ENCODE measurements at places on chromosomes 16 and 17.
A peak's percentile ranks its signal among the peaks of the same experiment; 100 is the strongest.

- no peak for DNase-seq
Observed at GRCh38 chr16:81214745-81215166, 23.7 kb upstream of the BCO1 start.

DNA sequence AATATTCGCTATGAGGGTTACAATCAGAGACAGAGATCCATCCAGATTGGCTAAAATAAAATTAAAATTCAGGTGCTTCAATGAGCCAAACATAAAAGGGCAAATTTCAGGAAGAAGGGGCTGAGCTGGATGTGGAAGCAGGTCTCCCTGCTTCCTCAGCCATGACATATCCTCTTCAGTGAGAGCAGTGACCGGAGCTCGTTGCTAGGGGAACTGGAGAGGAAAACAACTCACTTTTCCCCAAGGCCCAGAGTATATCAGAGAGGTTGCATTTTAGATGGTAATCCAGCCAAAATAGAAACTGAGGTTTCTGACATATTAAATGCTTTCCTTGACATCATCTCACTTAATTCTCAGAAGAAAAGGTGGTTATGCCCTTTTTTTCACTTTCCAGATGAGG is 503.5 kb downstream of the HS3ST4 start:
- no peak for DNase-seq

GRCh38 chr16:27543801-27544200 is 5.9 kb downstream of the GTF3C1 start:
- DNase-seq = no peak

- DNase-seq = no peak
Observed at GRCh38 chr17:76040376-76040775, 13.3 kb upstream of the EVPL start.

DNA sequence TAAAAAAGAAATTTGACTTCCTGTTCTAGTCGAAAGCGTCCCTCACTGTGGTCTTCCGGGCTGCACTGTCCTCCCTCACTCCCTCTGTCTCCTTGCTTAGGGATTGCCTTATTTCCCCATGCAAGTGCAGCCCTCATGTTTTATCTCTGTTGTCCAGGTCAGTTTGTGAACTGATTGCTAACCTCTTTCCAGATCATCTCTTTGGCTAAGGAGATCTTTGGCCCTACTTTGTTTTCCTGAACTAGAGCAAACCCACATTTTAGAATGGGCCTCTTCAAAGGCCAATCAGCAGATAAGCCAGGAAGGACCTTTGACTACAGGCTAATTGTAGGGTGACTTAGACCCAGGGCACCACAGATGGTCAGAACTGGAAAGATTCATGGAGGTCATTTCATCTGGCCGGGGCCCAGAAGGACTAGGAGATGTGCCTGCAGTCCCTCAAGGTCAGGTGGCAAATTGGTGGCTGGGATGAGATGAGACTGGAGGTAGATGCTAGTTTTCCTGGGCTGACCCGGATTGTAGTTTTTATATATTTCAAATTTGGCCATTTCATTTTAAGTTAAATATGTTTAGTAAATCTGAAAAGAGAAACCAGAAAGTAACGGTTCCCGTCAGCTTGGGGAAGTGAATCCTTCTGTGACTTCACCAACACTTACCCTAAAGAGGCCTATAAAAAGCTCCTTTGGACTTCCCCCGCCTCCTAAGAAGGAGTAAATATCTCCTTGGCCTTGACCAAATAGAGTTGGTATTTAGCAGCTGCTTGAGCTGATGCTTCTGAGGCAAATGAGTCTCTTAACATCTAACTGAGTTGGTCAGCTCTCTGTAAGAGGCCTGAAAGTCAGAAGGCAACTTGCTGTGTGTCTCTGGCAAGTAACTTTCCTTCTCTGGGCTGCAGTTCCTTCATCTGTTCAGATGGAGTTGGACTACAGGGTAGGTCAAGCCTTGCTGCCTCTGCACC is 6.2 kb upstream of the SLC25A19 start:
- no peak for DNase-seq

DNA sequence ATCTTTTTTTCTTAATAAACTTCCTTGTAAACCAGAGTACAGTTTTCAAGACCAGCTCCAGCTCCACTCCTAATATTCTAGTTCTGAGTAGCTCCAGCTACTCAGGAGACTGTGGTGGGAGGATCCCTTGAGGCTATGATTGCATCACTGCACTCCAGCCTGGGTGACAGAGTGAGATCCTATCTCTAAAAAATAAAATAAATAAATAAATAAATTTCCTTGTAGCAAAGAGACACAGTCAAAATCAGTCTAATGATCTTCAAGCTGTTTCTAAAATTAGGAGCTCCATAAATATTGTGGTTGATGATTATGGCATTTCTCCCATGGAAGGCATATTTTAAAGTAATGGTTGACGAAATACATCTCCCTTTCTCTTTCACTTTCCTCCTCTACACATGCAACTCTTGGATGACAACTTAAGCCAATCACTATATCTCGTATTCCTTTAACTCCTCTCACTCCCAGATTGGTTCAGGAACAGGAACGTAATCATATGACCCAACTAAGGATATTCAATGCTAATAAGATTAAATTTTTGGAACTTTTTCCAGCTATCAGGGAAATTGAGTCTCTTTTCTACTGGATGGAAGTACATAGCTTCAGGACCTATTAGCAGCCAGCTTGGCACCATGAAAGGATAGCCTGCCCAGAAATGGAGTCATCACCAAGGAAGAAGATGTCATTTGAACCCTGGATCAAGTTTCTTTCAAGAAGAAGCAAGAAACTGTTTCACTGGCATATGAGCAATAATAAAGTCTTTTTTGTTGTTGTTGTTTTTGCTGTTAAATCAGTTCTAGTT is 42.1 kb upstream of the TAOK1 start:
- DNase-seq = no peak

GRCh38 chr17:73936908-73937627 is 266.4 kb upstream of the RPL38 start:
- no peak for DNase-seq

- no peak for DNase-seq
Observed at GRCh38 chr16:23694644-23695373, 16.1 kb downstream of the PLK1 start.

GRCh38 chr16:14050291-14051027 is 20.7 kb upstream of the MRTFB start:
- DNase-seq = no peak

- DNase-seq = no peak
Observed at GRCh38 chr16:51144203-51144602, 6.9 kb downstream of the SALL1 start.

DNA sequence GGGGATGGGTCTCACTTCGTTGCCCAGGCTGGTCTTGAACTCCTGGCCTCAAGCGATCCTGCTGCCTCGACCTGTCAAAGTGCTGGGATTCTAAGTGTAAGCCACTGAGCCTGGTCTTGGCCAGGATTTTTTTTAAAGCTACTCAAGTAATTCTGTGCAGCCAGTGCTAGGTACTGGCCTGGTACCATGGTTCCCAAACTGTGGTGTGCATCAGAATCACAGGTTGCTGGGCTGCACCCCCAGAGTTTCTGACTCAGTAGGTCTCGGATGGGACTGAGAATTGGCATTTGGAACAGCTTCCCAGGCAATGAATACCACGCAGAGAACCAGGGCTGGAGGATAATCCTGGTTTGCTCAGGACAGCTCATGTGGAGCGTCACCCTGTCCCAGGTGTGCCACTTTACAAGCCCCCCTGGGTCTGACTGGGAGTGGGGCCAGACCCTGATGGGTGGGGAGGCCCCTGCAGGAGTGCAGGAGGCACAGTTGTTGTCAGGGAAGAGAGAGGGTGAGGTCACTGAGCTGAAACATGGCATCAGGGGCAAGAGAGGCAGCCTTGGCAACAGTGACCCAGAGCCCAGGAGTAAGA is 10.7 kb upstream of the MRPS23 start:
- no peak for DNase-seq

GRCh38 chr17:71392715-71393567 is 727.9 kb upstream of the SOX9 start:
- no peak for DNase-seq

DNA sequence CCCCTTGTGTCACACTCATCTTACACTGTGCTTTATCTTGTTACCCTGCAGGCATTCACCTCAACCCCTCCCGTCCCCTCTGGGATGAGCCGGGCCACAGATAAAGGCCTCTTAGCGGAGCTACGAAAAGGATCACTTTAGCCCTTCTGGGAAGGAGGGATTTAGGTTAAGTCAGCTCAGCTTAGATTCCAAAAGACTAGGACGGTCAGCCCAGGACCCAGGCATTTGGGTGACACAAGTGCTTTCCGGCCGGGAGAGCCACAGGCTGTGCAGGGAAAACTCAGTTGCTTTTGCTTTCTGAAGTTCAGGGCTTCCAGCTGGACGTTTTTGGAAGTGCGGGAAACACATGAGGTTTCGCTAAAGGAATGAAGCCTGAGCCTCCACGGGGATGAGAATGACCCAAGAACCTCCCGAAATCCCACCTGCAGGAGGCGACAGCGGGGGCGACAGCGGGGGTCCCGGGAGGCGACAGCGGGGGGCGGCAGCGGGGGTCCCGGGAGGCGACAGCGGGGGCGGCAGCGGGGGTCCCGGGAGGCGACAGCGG is 11.6 kb upstream of the METRNL start:
- DNase-seq = no peak

DNA sequence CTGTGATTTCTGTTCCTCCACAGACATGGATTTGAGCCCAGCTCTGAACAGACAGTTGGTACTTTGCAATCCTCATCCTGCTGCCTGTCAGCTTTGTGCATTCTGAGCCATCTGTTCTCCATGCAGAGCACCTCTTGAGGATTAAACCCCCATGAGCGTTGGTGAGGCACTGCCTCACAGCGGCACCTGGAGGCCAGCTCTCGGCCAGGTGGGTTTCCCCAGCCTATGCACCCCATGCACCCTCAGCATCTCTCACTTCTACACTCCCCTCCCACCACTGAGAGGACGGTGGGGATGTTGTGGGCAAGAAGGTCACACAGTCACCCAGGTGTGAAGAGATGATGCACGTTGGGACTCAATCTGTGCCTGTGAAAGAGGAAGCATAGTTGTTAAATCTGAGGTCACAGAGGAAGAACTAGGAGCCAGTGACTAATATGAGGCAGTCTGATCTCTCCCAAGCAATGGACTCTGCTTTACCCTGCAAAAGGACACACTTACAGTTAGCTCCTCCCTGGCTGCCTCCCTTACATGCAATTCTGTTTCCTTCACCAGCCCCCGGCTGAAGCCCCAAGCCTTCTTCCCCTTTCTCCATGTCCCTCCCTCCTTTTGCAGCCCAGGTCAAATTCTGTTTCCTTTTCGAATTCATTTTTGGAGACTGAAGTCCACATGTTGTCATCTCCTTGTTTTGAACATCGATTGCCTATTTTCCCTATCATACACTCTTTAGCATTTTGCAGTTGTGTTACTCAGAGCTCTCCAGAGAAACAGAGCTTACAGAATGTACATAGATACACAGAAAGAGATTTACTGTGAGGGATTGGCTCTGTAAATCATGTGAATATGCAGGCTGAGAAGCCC is 58.5 kb downstream of the HS3ST3B1 start:
- DNase-seq = no peak

DNA sequence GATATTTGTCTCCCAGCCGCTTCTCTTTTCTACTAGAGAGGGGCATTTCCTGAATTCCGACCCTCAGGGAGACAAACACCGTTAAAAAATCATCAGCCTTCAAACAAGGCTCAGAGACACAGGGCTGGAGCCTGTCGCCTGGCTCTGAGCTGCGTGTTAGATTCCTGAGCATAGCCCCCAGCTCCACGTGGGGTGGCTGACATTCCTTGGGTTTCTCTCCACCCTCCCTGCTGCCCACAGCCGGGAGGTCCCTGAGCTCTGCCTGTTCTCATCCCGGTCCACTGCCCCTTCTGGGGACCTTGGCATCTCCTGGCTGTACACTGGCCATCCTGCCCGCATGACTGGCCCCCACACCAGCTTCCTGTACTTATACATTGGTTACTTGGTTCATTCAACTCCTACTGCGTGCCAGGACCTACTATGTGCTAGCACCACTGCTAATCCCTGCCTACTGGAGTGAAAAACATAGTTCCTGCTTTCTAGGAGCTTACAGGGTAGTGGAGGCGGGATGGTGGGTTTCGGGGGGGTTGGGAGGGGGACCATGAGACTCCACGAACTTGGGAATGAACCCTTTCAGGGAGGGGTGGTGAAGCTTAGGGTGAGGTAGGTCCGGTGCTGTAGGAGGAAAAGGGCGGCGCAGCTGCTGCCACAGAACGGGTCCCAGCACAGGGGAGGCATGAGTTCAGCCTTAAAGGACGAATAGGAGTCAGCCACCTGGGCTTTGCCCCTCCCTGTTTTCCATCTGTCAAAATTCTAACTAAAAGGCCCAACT is 52.1 kb upstream of the TMEM132E start:
- no peak for DNase-seq

GRCh38 chr17:68020409-68020756 is 15.2 kb upstream of the KPNA2 start:
- no peak for DNase-seq

DNA sequence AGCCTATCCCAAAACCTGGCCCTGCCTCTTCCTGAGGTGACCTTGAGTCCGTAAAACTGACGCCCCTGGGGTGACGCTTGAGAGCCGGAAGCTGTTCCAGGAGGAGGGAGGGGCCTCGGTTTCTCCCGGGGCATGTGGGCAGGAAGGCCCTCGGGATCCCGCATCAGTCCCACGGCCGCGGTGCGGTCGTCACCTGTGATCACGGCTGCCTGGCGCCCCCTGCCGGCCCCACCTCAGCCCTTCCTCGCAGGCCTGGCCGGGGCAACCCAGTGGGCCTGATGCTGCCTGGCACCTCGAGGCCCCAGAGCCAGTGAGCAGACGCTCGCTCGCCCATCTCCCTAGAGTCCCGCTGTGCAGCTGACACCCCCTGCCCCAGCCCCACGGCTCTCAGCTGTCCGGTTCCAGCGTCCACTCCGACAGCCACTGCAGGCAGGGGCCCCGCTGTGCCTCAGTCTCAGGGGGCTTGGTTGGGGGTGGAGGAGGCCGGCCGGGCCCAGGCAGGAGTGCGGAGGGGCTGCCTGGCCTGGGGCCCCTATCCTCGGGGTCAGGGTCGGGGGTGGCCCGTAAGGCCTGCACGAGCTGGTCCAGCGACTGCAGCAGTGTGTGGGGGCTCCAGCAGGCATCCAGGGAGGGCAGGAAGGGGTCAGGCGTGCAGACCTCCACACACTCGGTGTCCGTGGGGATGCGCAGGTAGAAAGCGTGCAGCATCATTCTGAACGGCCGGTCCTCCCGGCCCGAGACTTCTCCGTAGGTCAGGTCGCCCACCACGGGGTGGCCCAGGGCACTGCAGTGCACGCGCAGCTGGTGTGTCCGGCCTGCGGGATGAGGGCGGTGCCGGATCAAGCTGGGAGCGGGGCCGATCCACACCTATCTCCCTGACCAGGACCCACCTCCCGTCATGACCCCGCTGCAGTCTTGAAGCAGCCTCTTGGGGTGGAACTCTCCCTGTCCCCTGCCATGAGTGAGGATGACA is 2.3 kb downstream of the RPUSD1 start:
- peak; percentile 26 for DNase-seq

GRCh38 chr16:30429418-30429677 is 482 bp downstream of the DCTPP1 start:
- DNase-seq = no peak
